ENCODE measurements at places on chromosomes 5 and 9. TPM values are rescaled to one million over a fixed set of nuclear protein-coding genes. Genes with fewer than 3 reads are reported as not detected.

Gene PTPN3
- 2.3 TPM for total RNA-seq

Gene ENTPD8
- total RNA-seq = not detected

Gene CENPP
- 12.7 TPM for total RNA-seq

Gene KCNV2
- total RNA-seq = not detected

Gene OR13J1
- not detected for total RNA-seq

Gene AK8
- 2.3 TPM for total RNA-seq
